ENCODE measurements at places on chromosomes 2 and 18.

DNA sequence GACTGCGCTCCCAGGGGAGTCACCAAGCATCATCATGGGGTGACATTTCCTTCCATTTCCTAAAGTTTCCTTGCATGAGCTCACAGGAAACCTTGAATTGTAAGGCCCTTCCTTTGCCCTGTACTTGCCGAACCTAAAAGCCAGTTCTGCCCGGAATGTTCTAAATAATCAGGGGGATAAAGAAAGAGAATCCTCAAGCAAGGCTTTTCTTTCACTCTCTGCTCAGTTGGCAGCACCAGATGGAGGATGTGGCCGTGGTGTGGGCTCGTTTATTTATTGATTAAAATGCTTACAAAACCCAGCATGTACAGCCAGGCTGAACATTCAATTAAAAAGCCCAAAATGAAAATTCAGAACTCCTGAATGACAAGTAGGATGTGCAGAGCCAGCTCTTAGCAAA is 170.5 kb downstream of the SH3RF3 start:
- DNase-seq: no peak

DNA sequence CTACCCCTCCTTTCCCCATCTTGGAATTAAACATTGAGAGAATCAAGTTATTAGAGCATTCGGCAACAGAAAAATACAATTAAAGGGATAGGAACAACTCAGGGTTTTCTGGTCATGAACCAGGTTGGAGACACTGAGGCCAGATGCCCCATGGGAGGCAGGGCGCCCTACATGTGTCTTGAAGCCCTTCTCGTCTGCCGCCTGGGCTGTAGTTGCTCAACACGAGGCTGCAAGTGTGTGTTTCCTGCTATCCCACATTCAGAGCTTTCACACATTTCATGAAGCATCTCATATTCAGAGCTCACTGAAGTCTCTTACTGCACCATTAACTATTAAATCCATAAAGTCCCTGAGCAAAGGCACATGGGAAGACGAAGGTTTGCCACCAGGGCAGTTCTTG is 28.8 kb downstream of the TTC39C start:
- no peak for DNase-seq

DNA sequence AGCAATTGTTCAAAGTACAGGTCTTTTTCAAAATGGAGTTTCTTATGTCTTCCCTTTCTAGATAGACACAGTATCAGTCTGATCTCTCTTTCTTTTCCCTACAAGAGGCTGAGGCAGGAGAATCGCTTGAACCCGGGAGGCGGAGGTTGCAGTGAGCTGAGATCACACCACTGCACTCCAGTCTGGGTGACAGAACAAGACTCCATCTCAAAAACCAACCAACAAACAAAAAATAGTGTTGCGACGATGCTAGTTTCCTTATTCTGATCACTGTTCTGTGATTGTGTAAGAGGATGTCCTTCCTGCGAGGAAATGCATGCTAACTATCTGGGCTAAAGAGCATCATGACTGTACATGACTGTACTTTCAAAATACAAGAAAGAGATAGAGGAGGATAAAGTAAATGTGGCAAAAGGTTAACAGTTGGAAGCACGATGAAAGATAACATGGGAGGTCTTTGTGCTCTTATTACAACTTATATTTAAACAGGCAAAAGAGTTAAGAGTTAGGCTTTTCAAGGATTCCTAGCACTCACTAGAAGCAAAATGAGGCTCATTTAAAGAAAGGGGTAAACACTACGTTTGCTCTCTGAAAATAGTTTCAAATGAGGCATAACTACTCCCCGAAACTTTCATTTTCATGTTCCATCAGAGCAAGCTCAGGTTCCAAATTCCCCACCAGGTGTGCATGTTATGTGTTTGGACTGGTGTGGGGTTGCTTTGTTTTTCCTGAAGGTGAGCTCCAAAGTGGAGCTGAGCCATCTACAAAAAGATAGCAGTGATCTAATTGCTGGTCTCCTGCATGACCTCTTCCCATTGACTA is 23.8 kb downstream of the SOWAHC start:
- DNase-seq: no peak

DNA sequence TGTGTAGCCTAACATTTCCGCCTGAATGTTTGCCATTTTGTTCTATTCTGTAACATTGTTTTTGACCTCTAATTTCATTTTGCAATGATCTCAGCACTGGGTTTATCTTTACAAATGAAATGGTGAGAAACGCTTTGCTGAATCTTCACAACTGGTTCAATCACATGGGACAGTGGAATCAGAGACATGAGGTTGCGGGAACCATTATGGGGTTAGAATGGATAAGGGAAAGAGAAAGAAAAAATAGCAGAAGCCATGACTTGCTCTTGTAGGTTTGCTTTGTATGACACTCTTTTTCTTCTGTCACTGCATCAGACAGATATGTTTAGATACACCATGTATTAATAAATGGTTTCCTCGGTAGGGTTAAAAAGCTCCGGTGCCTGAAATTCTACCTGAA is 114.3 kb upstream of the PELI1 start:
- DNase-seq: no peak

- DNase-seq: no peak
Observed at GRCh38 chr2:23285091-23285800, 99.7 kb upstream of the KLHL29 start.

GRCh38 chr2:88831071-88831791 is 139.8 kb downstream of the RPIA start:
- DNase-seq: no peak

- DNase-seq: no peak
Observed at GRCh38 chr2:233638836-233639235, 2.6 kb downstream of the UGT1A10 start.

Measured in NCI-H1092 (cell line).